ENCODE measurements at places on chromosomes 2 and 18.

DNA sequence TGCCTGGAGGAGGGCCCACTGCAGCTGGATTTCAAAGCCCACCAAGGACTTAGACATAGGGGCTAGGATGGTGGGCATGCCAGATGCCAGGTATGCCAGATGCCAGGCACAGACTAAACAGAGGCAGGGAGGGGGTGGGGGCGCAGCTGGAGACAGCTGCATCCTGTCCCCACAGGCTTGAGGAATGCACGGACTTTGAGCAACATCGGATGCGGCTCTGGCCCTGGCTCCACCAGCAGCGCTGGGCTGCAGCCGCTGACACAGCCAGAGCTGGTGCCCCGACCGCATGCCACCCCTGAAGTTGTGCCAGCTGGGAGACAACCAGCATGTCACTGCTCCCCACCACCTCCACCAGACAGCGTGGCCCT, 39.5 kb downstream of the AQP12A start:
- DNase-seq = no peak

DNA sequence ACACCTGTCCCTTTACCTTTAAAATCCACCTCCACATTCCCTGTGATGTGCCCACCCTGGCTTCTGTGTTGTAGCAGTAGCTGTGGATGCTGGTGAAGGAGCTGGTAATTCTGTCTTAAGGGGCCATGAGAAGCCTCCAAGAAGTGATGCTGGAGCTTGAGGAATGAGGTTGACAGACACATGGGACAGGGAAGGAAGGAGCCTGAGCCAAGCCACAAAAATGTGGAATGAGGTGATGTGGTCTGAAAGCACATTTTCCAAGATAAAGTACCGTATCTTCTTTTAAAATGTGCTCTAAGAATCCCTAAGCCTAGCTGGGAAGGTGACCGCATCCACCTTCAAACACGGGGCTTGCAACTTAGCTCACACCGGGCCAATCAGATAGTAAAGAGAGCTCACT, 31.2 kb downstream of the VWA3B start:
- no peak for DNase-seq

DNA sequence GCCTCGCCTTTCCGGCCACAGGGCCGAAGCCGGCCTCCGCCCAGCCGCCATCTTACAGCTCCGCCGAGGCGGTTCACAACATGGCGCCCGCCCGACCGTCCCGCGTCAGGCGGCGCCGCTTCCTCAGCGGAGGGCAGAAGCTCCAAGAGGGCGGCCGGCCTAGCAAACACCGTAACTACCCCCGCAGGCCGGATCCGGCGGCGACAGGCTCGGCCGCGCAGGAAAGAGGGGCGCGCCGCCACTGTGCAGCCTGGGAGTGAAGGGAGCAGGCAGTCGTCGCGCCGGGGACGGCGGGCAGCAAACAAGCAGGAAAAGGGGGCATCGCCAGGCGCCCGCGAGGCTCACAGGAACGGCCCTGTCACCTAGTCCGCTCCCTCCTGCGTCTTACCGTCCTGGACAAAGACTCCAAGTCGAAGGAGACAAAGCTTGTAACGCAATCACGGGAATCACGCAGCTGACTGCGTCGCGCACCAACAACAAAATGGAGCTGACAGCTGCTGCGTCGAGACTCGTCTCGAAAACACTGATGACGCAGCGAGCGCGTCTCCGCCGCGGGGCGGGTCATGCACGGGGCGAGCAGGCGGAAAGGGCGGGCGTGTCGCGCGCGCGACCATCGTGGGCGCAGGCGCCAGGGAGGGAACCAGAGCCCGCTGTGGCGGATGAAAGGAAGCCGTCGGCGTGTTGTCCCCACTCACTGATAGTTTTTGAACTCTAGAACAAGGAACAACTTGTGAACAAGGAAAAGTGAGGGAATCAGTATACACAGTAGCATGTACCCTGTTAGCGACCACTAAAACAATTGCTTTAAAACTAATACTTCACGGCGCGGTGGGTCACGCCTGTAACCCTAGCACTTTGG, at the start of gene CLK1:
Gene CLK1, minus strand, starts transcription at position 483 of the 859 bp plus-strand sequence. CDS start 2,796 bp downstream, outside the sequence.
- DNase-seq = peak; percentile 98

DNA sequence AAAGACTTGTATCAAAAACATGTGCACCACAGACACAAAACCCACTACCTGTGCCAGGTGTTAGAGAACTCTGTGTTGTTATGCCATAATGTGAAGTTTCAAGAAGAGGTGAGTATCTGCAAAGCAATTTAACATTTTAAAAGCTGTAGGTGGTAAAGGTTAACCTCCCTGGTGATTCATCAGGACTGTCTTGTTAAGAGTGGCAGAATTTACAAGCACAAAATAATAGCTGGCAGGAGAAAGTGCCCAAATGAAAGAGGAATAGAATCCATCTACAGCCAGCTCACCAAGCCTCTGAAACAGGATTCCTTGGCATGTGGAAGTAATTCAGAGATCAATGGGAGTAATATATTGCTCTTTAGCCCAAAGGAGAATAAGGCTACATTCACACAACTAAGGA, 230.7 kb downstream of the AFF3 start:
- DNase-seq = no peak

DNA sequence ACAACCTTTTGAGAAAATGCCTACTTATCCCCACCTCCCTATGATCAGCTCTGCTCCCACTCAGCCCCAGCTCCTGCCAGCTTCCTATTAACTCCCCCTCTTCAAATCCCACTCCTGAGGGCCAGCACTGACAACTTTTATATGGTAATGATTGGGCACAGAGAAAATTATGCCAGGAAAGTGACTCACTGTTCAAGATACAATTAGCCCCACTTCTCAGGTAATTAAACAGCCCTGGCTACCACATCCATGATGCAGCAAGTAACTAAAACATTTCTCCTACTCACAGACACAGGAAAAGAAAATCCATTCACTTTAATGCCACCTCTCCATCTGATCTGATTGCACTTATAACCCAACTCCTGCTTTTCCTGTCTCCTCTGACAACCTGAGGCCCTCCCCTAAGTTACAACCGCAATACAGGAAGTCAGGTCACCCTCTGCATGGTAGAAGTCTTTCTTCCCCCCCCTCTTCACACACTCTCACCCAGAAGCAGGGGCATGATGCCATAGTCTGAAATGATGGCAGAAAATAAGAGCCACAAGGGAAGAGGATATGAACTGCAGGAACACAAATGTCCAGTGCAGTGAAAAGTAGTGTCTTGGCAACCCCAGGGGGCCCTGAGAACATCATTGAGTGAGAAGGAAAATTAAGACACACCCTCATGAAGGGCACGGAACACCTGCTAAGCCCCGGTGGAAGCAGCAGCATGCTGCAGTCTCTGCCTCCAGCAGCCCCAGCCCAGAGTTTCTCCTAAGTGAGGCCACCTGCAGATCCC, 54.4 kb downstream of the STK39 start:
- DNase-seq = no peak

DNA sequence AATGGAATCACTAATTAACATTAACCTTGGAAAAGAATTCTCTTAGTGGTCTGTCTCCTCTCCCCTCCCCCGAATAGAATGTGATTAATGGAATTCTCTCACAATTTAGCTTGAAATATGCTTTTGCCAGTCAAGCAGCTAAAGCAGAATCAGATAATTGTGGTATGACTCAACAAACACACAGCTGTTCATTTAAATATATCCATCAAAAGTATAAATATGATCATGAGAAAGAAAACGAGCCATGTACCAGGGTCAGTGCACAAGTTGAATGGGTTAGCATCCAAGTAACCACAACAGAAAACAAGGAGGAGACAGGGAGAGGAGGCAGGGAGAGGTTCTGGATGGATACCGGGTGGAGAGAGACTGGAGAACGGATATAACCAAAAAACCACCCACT, 66.9 kb downstream of the ACVR1 start:
- DNase-seq = no peak
